ENCODE measurements at places on chromosomes 1 and 21. TPM values are rescaled to one million over a fixed set of nuclear protein-coding genes. Genes with fewer than 3 reads are reported as not detected.

Gene LEMD1
- 10.2 TPM for total RNA-seq

Gene BACE2
- 16.9 TPM for total RNA-seq

Gene TACSTD2
- total RNA-seq: not detected

Gene CFHR1
- 0.56 TPM for total RNA-seq

Gene STUM
- total RNA-seq: 1.1 TPM

Gene CERS2
- total RNA-seq: 149 TPM

Gene LMOD1
- 0.19 TPM for total RNA-seq

Gene DNAH14
- 31.0 TPM for total RNA-seq

Gene PCSK9
- 23.7 TPM for total RNA-seq

Gene CYP4X1
- 0.42 TPM for total RNA-seq

Gene NUF2
- 48.4 TPM for total RNA-seq

Gene FCGR1A
- not detected for total RNA-seq

Gene CD84
- total RNA-seq: not detected

Gene CLCNKA
- not detected for total RNA-seq

Gene LIN28A
- 455 TPM for total RNA-seq

Gene C1orf105
- not detected for total RNA-seq

Gene RHEX
- 0.48 TPM for total RNA-seq

Gene SPATA21
- total RNA-seq: not detected

Gene GPR157
- total RNA-seq: 1.9 TPM

Gene CCDC181
- total RNA-seq: 7.5 TPM

Gene KRTAP19-1
- not detected for total RNA-seq

Gene UTS2
- total RNA-seq: not detected

Gene VASH2
- 8.7 TPM for total RNA-seq

Gene ERVH48-1
- total RNA-seq: not detected

Gene FCRL4
- not detected for total RNA-seq

Gene CRYBG2
- total RNA-seq: 6.3 TPM

Gene TDRD5
- total RNA-seq: not detected

Gene C4BPA
- total RNA-seq: not detected

Gene FNDC5
- 28.7 TPM for total RNA-seq

Gene ST3GAL3
- 34.8 TPM for total RNA-seq

Gene SGIP1
- 5.3 TPM for total RNA-seq

Gene DPT
- not detected for total RNA-seq

Gene ZNF683
- not detected for total RNA-seq

Gene WDR64
- not detected for total RNA-seq

Gene SH2D2A
- total RNA-seq: 1.0 TPM

Gene HPCA
- 1.2 TPM for total RNA-seq

Gene AMY1B
- not detected for total RNA-seq

Gene LINGO4
- not detected for total RNA-seq

Gene HAO2
- not detected for total RNA-seq

Gene YY1AP1
- total RNA-seq: 54.5 TPM

Gene CLCA4
- total RNA-seq: not detected

Gene PLA2G2D
- not detected for total RNA-seq

Gene FAM151A
- total RNA-seq: not detected

Gene KRTAP19-3
- total RNA-seq: not detected

Gene CA6
- not detected for total RNA-seq

Gene RRP15
- total RNA-seq: 34.9 TPM

Gene ADAMTS1
- 35.9 TPM for total RNA-seq

Gene CITED4
- 11.3 TPM for total RNA-seq

Gene ZNF669
- total RNA-seq: 21.8 TPM

Gene GJA8
- not detected for total RNA-seq

Gene RC3H1
- total RNA-seq: 35.2 TPM

Data from neural crest cell (in vitro differentiated cells).